Activated CD4-positive, alpha-beta memory T cell treated with anti-CD3 and anti-CD28 coated beads, Interleukin-2, amount 10 ng/mL, durations not matched to agents 7 days and 5 days (primary cell): ENCODE measurements at places on chromosomes 11 and 22.

DNA sequence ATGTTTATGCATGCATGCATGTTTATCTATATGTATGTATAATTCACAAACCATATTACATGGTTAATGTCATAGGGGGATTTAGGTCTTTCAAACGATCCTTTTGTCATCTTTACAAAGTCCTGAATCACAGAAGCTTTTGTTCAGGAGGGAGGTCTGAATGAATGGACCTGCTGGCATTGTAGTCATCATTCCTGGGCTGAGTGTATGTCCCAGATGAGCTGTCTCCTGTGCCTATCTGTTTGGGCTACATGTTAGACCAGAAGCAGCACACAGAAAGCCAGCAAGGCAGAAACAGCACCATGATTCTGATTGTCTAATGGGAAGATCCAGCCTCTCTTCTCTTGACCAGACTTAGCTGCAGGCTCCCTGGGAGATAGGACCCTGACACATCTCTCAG is 69.5 kb downstream of the ADM start:
- H3K27me3 ChIP-seq, result peaks cover 2% of the 10 kb centered on the region
- DNase-seq, result no peak
- H3K4me1 ChIP-seq, result no peaks in the 10 kb centered on the region
- H3K4me3 ChIP-seq, result no peak overlapping the region
- H3K27ac ChIP-seq, result no peak overlapping the region

- H3K4me3 ChIP-seq, result no peak overlapping the region
- no peaks in the 10 kb centered on the region for H3K27me3 ChIP-seq
- H3K4me1 ChIP-seq, result no peaks in the 10 kb centered on the region
- H3K27ac ChIP-seq, result no peak overlapping the region
- no peaks in the 10 kb centered on the region for H3K36me3 ChIP-seq
Observed at GRCh38 chr22:27492566-27493201, 308.9 kb downstream of the MN1 start.

GRCh38 chr11:32849761-32850160 is 20.0 kb downstream of the PRRG4 start:
- no peak overlapping the region for H3K27ac ChIP-seq
- H3K4me3 ChIP-seq, result no peak overlapping the region
- peaks cover 2% of the 10 kb centered on the region for H3K27me3 ChIP-seq
- H3K36me3 ChIP-seq, result no peaks in the 10 kb centered on the region
- H3K4me1 ChIP-seq, result peaks cover 1% of the 10 kb centered on the region

DNA sequence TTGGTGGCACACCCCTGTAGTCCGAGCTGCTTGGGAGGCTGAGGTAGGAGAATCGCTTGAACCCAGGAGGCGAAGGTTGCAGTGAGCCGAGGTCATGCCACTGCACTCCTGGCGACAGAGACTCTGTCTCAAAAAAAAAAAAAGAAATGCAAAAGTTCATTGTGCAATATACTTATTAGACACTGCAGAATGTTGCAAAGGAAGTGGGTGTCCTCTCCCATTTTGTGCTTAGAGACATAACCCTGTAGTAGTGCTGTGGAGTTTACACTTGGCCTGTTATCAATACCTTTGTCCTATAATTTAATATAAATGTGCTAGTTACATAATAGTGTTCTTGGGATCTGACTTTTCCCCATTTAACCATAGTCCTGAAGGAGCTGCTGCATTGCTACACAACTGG is 9.4 kb downstream of the BCL2L13 start:
- H3K4me1 ChIP-seq, result peaks cover under 1% of the 10 kb centered on the region
- H3K36me3 ChIP-seq, result no peaks in the 10 kb centered on the region
- no peak overlapping the region for H3K4me3 ChIP-seq
- H3K27me3 ChIP-seq, result no peaks in the 10 kb centered on the region
- no peak overlapping the region for H3K27ac ChIP-seq

GRCh38 chr22:18905540-18906409 is at the start of gene DGCR6:
DGCR6 (plus strand) TSS chr22:18906320; CDS start chr22:18906375, 55 bp downstream.
- H3K27me3 ChIP-seq, result no peaks in the 10 kb centered on the region
- H3K36me3 ChIP-seq, result no peaks in the 10 kb centered on the region
- no peak for DNase-seq

- peak overlapping the region; percentile 70 for H3K27ac ChIP-seq
- peak; percentile 40 for DNase-seq
- no peak overlapping the region for H3K4me3 ChIP-seq
- no peaks in the 10 kb centered on the region for H3K27me3 ChIP-seq
- no peaks in the 10 kb centered on the region for H3K36me3 ChIP-seq
Observed at GRCh38 chr11:65506772-65507505, 8.1 kb downstream of the MALAT1 start.

GRCh38 chr11:9525116-9525515 is 48.4 kb upstream of the WEE1 start:
- no peaks in the 10 kb centered on the region for H3K27me3 ChIP-seq
- no peak overlapping the region for H3K27ac ChIP-seq
- peaks cover 33% of the 10 kb centered on the region for H3K36me3 ChIP-seq
- no peaks in the 10 kb centered on the region for H3K4me1 ChIP-seq
- H3K4me3 ChIP-seq, result no peak overlapping the region
- DNase-seq, result no peak

- no peaks in the 10 kb centered on the region for H3K36me3 ChIP-seq
- no peaks in the 10 kb centered on the region for H3K4me1 ChIP-seq
- no peak for DNase-seq
- H3K4me3 ChIP-seq, result no peak overlapping the region
Observed at GRCh38 chr22:50718352-50718709, 19.7 kb upstream of the ACR start.

- H3K36me3 ChIP-seq, result peaks cover 56% of the 10 kb centered on the region
- no peak for DNase-seq
- no peaks in the 10 kb centered on the region for H3K27me3 ChIP-seq
- H3K4me3 ChIP-seq, result no peak overlapping the region
Observed at GRCh38 chr11:12171921-12172320, 61.5 kb downstream of the MICAL2 start.

DNA sequence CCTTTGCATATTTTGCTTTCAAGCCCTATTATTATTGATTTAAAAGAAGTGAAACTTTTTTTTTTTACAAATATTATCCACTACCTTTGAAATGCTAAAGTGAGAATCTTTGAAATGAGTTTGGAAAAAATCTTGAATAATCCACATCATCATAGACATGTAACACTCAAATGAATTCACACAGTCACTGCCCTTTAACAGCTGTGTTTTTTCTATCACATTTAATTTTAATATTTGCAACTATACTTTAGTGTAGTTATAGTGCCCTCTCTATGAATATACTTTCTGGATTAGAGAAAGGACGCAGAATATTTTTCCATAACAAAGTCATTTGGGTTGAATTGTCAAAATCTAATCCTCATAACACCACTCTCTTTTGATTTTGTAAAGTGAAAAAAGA is 37.9 kb upstream of the MTMR2 start:
- H3K4me1 ChIP-seq, result no peaks in the 10 kb centered on the region
- no peak for DNase-seq

DNA sequence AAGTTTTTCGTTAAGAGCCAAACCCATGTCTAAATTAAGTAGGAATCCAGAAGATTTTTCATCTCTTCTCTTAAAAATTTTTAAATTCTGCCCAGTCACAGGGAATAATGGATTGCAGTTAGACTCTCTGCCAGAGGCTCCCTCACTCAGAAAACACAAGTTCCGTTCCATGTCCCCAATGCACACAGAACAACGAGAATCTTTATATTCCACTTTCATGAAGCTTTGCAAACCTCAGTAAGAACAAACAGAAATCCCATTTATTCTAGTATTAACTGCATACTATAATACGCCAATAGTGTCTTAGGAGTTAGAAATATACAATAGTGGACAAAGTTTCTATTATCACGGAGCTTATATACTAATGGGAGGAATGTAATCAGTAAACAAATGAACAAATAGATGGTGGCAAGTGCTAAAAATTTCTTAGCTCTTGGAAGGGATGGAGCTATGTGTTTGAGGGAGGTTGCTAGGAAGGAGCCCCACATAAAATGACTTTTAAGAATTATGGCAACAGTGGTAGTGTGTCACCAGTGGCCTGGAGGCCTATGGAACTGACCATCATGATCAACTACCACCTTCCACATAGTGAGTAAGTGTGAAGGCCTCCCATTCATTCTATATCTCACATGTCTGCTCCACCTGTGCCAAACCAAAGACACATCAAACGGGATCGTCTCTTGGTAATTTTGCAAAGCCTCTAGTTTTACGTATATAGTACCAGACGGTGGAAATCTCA is 24.9 kb downstream of the PICALM start:
- peaks cover 82% of the 10 kb centered on the region for H3K4me1 ChIP-seq
- peaks cover 23% of the 10 kb centered on the region for H3K36me3 ChIP-seq
- no peak for DNase-seq
- H3K27ac ChIP-seq, result peak overlapping the region; percentile 33
- H3K27me3 ChIP-seq, result no peaks in the 10 kb centered on the region

- H3K27me3 ChIP-seq, result peaks cover 8% of the 10 kb centered on the region
- H3K4me1 ChIP-seq, result no peaks in the 10 kb centered on the region
- no peak overlapping the region for H3K4me3 ChIP-seq
- DNase-seq, result no peak
- H3K36me3 ChIP-seq, result no peaks in the 10 kb centered on the region
Observed at GRCh38 chr11:60347084-60347797, 20.2 kb downstream of the MS4A6E start.

GRCh38 chr11:61138935-61139334 is 22.3 kb downstream of the VPS37C start:
- no peak for DNase-seq
- H3K4me3 ChIP-seq, result no peak overlapping the region
- no peaks in the 10 kb centered on the region for H3K4me1 ChIP-seq
- H3K27me3 ChIP-seq, result no peaks in the 10 kb centered on the region

GRCh38 chr11:120208777-120209176 is 2.1 kb upstream of the OAF start:
- DNase-seq, result no peak
- peaks cover 15% of the 10 kb centered on the region for H3K4me1 ChIP-seq
- no peaks in the 10 kb centered on the region for H3K36me3 ChIP-seq
- no peak overlapping the region for H3K27ac ChIP-seq
- peaks cover 54% of the 10 kb centered on the region for H3K27me3 ChIP-seq
- H3K4me3 ChIP-seq, result no peak overlapping the region

- peaks cover 17% of the 10 kb centered on the region for H3K36me3 ChIP-seq
- H3K4me1 ChIP-seq, result peaks cover 3% of the 10 kb centered on the region
- no peak overlapping the region for H3K4me3 ChIP-seq
- no peak overlapping the region for H3K27ac ChIP-seq
- H3K27me3 ChIP-seq, result no peaks in the 10 kb centered on the region
- no peak for DNase-seq
Observed at GRCh38 chr11:71433648-71434450, 14.3 kb downstream of the DHCR7 start.
